ENCODE measurements at places on chromosomes 6 and 20.

GRCh38 chr6:32963866-32964265, 4.5 kb upstream of the BRD2 start:
- DNase-seq = no peak

DNA sequence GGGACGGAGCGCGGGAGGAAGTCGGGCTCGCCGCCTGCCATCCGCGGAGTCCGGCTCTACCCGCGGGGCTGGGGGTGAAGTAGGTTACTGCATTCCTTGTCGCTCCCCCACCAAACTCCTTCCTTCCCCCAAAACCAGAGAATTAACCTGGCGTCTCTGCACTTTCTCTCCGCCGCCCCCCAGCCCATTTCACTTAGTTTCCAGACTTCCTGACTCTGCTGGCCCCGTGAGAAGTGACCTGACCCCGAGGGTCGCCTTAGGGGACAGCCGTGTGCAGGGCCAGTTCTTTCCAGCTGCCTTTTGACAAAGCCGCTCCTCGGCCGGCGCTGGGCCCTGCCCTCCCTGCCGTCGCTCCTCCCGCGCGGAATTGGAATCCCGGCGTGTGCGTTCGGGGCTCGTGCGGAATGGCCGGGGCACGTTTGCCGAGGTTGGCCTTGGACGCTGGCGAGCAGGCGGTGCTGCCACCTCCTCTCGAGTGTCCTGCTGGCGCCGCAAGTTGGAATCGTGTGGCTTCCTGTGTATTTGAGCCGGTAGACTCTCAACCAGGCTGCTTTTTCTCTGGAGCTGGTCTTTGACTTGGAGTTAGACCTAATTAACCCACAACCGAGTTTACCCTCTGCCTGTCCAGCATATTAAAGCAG, 650 bp downstream of the DCBLD1 start:
- no peak for DNase-seq

DNA sequence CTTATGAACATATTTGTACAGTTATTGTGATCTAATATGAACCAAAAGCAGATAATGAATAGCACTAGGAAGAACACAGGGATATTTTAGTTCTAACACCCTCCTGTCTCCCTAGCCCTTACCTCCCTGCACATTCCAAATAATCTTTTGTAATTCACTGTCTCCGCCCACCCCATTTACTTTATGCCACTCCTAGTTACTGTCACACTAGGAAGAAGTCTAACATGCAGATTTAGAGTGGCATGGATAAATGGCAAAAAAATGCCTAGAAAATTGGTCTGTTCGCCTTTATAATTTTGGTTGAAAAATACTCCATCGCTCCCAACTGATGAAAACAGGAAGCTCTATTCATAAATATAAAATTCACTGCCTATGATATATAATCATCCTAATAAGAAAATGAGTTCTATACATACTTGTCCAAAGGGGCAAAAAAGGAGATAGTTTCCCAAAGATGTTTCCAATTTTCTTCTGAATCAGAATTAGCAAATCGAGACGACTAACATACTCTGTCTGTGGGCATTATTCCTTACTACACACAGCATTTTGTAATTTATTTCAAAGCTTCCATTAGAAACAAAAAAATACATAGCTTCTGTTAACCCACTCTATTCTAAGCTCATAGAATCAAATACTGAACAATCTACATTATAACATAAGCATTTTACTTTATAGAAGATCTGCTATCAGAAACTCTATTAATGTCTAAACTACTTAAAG, 1.3 kb upstream of the RUNX2 start:
- no peak for DNase-seq

DNA sequence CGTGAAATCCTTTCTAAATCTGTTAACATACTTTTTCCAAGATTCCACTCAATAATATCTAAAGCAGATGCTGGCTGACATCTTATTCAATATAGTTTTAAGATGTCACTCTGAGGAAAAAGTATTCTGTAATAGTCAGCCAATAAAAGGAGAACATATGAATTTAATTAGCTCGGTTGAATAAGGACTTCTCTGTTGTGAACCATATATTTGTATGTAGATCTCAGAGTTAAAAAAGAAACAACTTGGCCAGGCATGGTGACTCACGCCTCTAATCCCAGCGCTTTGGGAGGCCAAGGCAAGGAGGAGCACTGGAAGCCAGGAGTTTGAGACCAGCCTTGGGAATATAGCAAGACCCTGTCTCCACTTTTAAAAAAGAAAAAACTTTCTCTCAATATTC, 7.4 kb upstream of the CD24 start:
- no peak for DNase-seq

GRCh38 chr20:14657266-14658005, 320.0 kb upstream of the FLRT3 start:
- no peak for DNase-seq

GRCh38 chr6:40346246-40346645, 240.9 kb downstream of the LRFN2 start:
- DNase-seq = no peak

GRCh38 chr6:140032189-140032588, 657.7 kb upstream of the CITED2 start:
- no peak for DNase-seq

- DNase-seq = no peak
These were observed 224.2 kb downstream of the CLIC5 start for GRCh38 chr6:45791211-45792168.

DNA sequence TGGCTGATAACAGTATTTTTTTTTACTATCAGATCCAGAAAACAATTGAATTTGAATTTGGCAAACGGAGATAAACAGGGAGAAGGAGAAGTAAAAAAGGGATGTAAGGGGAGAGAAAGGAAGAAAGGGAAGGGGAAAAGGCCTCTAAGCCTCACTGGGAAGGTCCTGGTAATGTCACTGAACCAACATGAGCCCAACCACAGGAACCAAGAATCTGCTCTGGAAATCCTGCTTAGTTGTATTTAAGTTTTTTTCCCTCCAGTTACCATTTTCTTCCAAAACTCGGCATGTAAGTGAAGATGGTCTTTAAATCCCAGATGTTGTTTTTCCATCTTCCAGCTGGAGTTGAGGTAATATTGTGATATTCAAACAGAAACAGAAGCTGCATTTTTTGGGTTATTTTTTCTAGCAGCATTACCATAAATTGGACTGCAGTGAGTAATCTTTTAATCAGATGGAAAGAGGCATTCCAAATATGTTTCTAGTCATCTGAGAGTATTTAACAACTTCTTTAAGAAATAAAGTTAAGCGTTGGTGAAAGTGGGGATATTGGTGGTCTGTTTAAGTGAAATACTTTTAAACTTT, 91.1 kb downstream of the TXNDC5 start:
- no peak for DNase-seq

DNA sequence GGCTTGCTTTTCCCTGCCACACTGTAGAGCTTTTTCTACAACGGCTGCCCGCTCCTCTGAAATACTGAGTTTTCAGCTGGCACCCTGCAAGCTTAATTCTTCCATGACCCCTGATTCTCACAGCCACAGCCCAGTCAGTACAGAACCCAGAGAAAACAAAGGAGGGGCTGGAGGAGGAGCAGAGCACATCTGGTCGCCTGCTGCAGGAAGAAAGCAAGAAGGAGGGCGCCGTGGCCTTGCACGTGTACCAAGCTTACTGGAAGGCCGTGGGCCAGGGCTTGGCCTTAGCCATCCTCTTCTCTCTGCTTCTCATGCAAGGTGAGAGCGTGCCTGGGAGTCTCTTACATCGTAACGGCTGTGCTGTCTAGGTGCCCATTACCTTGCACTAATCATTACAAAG, 11.3 kb downstream of the DLK2 start:
- DNase-seq = no peak

DNA sequence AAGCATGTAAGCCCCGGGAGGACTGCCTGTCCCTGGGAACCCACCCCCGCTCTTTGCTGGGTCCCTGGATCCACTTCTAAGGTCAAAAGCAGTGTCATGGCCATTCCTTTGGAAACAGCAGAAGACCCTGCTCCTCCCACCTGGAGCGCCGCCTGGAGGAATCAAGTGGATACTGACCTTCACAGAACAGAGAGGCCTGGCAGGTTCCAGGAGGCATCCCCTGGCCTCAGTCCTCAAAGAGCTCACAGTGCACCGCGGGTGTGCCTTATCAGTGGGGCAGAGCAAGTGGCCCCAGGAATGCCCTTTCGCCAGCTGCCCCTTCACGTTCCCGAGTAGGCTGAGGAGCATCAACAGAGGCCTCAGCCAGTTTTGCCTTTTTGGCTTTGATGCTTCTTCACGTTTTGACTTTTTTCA, 11.1 kb upstream of the SLC4A11 start:
- DNase-seq = no peak

DNA sequence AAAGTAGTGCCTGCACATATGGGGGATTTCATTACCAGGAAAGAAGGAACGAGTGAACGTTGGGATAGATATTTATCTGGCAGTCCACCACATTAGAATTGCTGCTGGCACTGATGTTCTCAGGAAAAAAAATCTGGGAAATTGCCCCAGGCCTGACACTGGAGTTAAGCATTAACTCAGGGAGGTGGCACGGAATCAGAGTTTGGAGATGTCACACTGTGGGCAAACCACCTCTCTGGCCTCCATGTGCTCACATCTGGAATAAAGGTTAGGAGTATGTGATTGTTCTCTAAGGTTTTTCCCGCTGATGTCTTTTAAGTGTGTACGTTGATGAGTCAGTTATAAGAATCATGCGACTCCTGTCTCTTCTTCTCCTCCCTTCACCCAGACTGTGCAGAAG, 7.9 kb downstream of the TGM3 start:
- DNase-seq = no peak

GRCh38 chr20:21554985-21555384, 41.1 kb upstream of the NKX2-2 start:
- no peak for DNase-seq

DNA sequence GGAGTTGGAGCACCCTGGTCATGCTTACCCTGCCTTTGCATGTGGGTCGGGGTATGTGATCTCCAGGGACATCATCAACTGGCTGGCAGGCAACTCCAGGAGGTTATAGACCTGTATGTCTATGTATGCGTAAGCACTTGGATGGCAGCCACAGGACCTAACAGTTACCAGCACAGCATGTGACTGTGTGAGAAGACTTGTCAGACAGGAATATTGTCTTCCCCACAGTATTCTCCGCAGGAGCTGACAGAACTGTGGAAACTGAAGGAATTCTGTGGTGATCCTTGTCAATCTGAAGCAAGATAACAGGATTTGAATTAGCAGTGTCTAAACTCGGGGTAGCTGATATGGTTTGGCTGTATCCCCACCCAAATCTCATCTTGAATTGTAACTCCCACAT, 59.2 kb downstream of the TMEM244 start:
- no peak for DNase-seq

GRCh38 chr6:36969240-36969691, 14.7 kb downstream of the PI16 start:
- DNase-seq = no peak

GRCh38 chr6:1610497-1611321, 994 bp downstream of the FOXC1 start:
- no peak for DNase-seq

DNA sequence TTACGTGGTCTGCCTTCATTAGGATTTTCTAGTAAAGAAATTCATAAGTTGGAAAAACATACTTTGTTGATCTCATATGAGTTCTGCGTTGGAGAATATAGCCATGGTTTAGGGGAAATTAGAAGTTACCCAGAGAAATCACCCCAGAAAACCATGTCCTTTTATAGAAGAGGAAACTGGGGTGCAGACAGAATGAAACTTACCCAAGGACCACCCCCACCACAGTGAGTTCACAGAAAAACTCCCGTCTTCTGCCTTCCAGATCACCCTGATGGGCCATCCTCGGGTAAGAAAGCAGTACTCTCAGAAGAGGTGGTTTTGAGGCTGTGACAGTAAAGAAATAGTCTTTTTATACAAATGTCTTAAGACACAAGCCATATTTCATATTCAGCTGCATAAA, 25.1 kb upstream of the MAFB start:
- DNase-seq = no peak

- DNase-seq = no peak
These were observed 48.4 kb downstream of the GCNT2 start for GRCh38 chr6:10569392-10570127.

DNA sequence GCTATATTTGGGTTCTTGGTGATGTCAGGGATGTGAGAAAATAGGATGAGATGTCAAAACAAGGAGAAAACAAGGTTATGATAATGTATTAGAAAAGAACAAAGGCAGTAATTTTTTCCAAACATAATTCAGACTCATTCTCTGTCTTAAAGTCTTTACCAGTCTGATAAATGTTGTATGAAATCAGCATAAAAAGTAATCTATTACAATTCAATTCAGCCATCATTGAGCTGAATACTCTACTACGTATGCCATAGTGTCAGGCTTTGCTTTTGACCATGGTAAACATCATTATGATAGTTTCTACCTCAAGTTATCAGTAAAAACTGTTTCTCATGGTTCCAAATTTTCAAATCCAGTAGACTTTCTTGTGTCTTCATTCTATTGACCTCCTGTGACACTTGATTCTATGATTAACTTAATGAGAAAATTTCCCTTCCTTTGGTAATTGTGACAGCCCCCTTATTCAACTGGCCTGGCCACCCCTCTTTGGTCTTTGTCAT, 75.0 kb downstream of the EPHA7 start:
- DNase-seq = no peak

GRCh38 chr6:78383968-78384367, 483.4 kb upstream of the IRAK1BP1 start:
- DNase-seq = no peak

DNA sequence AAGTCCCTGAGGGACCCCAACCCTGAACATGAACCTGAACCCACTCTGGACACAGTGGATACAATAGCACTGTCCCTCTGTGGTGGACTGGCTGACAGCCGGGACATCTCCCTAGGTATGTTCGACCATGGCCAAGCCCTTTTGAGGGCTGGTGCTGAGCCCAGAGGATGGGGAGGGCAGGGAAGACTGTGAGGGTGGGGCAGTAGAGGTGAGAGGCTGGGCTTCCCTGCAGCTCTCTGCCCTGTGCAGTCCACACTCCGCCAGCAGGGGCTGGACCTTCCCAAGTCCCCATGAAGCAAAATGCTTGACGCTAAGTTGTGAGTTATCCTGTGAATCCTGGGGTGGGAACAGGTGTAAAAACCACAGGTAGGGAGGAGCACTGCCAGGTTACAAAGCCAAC, 11.5 kb downstream of the LPIN3 start:
- DNase-seq = no peak

GRCh38 chr6:100490065-100490464, 25.3 kb upstream of the SIM1 start:
- DNase-seq = no peak

DNA sequence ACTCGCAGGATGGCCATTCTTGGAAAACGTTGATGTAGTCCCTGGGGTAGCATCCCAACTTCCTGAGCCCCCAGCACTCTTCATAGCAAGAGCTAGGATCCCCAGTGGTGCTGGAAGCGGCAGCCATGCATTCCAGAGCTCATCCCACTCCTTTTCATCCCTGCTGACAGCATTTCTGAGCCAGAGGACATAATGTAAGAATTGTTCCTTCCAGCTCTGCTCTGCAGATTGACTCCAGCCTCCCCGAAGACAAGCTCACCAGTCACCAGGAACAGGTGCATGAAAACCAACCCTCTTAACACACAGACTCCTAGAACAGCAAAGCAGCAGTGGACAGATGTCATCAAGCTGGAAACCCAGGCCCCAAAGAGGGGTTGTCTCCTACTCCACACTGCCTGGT, 3.8 kb downstream of the SLC13A3 start:
- DNase-seq = no peak

Measured in stimulated activated CD4-positive, alpha-beta T cell treated with anti-CD3 and anti-CD28 coated beads, Interleukin-2, amount 100 ng/mL, for 4 hours (primary cell).